Amniotic stem cell (primary cell): ENCODE measurements at places on chromosomes 16 and 17.

DNA sequence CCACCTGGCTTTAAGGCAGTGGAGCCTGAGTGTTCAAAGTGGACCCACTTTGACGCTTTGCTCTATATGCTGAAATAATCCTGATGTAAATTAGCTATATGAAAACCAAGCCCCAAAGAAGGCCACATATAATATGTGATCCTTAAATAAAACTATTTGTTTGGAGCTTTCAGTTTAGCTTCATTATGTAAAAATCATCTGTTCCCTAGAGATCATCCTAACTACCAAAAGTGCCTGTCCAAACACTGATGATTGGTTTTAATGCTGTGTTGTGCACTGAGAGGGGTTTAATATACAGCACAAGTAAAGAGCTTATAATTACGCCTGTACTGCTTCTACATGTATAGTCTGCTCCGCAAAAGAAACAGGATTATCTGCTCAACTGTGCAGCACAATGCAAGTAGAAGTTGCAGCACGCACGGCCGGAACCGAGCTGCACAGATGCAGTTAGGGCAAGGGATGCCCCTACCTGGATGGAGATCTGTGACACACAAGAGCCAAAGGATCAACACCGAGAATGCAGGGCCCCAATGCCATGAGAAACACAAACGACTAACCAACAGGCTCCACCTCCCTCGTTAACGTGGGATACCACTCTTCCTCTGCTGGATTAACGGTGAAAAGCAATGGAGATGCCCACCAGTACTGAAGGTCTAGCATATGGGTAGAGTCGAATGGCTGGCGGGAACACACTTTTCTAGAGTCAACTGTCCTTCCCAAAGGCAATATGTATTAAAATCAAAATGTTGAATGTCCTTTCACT is 20.5 kb downstream of the USP7 start:
- no peak for DNase-seq

DNA sequence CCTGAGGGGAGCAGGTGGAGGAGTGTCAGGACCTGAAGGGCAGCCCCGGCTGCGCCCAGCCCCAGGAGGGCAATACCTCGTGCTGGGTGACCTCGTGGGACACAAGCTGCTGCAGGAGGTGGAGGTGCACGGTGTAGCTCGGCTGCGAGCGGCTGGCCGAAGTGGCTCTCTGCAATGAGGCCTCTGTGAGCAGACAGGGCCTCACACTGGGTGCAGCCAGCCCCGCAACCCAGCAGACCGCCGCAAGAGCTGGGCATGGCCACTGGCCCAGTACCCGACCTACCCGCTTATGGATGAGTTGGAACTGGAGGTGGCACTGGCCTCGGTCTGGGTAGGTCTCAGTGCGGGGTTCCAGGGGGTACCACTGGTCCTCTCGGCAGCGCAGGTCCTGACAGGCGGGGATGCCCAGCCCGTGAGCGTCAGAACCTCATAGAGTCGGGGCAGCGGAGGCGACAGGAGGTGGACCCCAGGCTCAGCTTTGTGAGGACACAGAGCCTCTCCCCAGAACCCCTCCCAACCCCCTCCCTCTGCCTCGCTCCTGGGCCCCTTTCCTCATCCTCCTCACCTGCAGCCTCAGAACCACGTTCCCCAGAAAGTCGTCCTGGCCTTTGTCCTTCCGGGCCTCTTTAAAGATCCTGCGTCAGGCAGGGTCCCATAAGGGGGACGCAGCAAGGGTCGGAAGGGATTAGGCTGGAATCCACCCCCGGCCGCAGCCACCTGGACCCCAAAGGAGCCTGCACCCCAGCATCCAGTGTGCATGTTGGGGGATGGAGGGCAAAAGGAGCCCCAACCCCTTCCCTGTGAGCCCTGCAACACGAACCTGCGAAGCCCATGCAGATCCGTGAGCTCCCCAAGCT is 4.0 kb downstream of the UNC13D start:
- no peak for DNase-seq

DNA sequence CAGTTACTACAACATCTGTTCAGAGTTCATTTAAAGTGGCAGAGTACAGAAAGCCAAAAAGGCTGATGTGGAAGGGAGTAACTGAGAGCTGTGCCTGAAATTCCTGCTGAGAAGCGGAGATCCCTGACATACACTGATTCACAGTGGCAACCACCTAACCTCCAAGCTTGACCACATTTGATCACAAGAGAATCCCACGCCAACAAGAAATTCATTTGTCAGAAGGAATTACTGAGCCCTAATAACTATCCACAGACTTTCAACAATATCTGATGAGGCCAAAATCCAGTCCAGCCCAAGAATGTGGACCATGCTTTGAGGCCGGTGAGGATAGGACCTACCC is 168.5 kb upstream of the RPH3AL start:
- DNase-seq: no peak

GRCh38 chr17:52150935-52151334 is 7.6 kb downstream of the CA10 start:
- no peak for DNase-seq

GRCh38 chr17:16371742-16372141 is 9.1 kb upstream of the UBB start:
- DNase-seq: no peak

GRCh38 chr17:76467809-76468633 is 618 bp downstream of the AANAT start:
- DNase-seq: no peak

DNA sequence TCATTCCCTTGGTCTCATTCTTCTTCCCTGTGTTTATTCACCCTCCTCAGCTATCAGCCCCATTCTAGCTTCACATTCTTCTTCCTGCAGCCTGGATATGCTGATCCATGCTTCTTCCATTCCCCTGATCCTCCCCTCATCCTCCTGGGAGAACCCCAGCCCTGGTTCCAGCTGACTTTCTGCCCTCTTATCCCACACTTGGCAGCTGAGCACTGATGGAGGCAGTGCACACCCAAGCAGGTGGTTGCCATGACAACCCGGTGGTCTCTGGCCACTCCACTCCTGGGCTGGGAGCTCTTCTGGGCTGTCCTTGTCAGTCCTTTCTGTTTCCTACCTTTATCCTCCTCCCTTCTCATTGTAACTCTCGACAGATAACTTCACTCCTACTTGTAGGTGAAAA is 16.7 kb upstream of the TUBG2 start:
- no peak for DNase-seq

- DNase-seq: no peak
These were observed 282.5 kb downstream of the SNX29 start for GRCh38 chr16:12258861-12259645.

DNA sequence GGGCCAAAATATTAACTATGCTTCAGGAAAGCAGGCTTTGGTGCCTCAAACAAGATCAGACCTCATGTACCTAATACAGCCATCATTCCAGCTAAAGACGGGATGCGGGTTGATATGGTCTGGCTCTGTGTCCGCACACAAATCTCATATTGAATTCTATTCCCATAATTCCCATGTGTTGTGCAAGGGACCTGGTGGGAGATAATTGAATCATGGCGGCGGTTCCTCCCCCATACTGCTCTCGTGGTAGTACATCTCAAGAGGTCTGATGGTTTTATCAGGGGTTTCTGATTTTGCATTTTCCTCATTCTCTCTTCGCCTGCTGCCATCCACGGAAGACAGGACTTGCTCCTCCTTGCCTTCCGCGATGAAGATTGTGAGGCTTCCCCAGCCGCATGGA is 19.1 kb upstream of the CHST6 start:
- DNase-seq: no peak

DNA sequence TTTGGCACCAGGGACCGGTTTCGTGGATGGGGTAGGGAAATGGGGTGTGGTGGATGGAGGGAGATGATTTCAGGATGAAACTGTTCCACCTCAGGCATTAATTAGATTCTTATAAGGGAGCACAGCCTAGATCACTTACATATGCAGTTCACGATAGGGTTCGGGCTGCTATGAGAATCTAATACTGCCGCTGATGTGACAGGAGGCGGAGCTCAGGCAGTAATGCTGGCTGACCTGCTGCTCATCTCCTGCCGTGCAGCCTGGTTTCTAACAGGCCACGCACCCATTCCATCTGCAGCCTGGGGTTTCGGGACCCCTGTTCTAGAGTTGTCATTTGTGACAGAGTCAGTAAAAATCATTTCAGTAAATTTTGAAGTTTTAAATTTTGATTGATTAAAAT is 99.7 kb downstream of the CHD9 start:
- no peak for DNase-seq
